NCI-H1930 (cell line): ENCODE measurements at places on chromosomes 11 and 22.

GRCh38 chr11:119910051-119910450 lies 181.1 kb upstream of the NECTIN1 start:
- no peak for DNase-seq

DNA sequence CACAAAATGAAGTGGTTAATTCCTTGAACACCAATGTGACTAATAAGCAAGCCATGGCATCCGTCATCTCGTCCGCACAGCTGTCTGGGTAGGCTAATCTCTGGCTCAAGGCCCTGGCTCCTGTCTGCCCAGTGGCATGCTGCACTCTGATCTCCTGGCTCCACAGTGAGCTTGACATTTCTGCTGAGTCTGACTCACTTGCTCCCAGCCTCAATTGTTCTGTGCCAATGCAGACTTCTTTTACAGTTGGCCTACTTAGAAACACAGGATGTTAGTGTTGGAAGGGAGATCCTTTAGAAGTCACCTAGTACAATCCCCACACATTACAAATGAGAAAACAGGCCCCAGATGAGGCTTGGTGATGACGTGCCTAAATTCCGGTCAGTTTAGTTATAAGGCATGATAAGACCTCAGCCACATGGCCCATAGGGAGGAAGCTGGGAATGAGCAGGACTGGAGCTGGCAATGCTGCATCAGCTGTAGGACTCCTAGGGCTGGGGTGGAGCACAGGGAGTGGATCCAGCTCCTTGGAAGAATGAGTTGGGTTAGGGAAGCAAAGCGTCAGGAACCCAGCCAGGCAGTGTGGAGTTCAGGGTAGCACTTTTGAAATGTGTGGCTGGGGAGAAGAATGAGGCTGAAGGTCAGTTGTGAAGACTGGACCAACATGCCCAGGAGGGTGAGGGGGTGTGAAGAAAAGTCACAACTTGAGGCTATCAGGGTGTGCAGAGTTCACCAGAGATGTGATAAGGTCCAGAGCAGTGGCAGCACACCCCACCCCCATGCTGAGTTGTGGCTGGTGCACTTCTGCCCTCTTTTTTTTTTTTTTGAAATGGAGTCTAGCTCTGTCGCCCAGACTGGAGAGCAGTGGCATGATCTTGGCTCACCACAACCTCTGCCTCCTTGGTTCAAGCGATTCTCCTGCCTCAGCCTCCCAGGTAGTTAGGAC lies 70.2 kb upstream of the EED start:
- DNase-seq = no peak

DNA sequence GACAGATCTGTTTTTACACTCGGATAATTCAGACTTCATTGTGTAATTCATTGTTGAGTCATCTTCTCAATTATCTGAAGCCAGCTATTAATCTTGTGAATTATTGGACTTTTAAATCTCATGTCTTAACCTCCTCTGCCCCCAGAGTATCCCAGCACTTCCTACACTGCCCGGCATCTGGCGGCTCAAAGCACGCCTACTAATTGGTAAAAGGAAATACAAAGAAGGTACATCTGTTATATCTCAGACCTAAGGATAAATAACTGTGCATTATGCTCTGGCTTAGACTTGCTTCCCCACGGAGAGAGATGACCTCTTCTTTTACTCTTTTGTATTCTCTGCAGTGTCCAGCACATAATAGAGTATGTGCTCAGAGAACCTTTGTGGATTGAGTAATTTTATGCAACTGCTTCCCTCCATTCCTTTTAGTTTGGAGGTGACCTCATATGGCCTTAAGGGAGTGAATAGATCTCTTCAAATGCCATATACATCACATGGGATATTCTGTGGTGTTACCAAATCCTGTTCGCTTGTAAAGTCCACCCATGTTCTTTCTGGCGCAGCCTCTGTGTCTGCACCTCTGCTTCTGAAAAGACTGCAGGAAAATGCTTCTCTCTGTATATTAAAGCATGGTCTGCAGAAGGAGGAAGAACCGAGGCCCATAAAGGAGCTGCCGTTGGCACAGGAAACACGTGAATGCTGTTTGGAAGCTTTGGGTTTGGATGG lies 125.6 kb upstream of the SORL1-AS1 start:
- DNase-seq = no peak

DNA sequence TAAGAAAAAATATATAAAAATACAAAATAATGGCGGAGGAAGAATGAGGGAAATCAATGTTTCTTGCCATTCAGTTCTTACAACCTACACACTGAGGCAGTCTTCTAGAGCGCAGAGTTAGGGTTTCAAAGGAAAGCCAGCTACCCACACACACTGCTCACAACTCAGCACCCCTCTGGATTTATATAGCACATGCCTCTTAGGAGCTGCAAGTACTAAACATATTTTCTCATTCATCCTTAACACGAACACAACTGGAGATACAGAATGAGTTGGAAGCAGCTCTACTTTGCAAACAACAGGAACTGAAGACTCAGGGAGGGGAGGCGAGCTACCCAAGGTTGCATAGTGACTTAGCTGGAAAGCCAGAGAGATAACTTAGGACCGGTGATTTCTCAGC lies 293.8 kb downstream of the CTTN start:
- DNase-seq = no peak

- no peak for DNase-seq
Measured at GRCh38 chr11:45150943-45151342, 4.5 kb downstream of the PRDM11 start.

DNA sequence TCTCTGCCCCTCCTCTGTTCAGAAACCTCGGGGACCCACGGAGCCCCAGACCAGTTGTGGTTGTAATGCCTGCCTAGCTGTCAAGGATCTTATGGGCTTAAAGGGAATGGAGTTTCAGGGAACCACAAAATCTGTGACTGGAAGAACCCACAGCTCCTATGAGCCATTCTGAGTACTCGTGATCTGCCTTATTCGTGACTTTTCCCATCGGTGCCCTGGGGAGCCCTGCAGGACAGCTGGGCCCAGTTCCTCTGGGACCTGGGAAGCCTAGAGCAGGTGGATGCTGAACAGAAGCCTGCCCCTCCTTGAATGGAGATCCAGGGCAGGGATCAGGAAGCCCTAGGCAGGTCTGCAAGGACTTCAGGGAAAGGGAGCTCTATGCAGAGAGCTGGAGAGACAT lies 42.1 kb upstream of the TTC12 start:
- DNase-seq = no peak

DNA sequence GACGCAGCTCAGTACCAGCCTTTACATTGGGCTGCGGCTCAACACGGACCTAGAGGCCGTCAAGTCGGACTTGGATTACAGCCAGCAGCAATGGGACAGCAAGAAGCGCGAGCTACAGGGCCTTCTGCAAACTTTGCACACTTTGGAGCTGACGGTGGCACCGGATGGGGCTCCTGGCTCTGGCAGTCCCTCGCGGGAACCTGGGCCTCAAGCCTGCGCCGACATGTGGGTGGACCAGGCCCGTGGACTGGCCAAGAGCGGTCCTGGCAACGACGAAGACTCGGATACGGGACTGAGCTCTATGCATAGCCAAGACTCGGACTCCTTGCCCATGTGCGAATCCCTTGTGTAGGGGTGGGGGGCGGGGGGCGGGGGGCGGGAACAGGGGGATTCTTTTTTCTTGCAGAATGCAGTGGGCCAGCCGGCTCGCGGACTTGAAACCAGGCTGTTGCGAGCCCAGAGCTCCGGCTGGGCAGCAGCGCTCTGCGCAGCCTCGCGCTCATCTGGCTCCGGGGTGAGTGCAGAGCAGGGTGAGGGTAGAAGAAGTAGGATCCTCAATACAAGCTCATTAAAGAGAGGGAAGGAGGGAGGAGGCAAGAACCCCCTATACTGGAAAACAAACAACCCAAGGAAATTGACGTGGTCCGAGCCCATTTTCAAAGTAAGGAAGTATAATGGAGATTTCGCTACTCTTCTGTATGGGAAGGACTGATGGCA lies 1.8 kb downstream of the RASSF10 start:
- no peak for DNase-seq

GRCh38 chr11:85602526-85603213 lies 24.5 kb downstream of the DLG2 start:
- no peak for DNase-seq

DNA sequence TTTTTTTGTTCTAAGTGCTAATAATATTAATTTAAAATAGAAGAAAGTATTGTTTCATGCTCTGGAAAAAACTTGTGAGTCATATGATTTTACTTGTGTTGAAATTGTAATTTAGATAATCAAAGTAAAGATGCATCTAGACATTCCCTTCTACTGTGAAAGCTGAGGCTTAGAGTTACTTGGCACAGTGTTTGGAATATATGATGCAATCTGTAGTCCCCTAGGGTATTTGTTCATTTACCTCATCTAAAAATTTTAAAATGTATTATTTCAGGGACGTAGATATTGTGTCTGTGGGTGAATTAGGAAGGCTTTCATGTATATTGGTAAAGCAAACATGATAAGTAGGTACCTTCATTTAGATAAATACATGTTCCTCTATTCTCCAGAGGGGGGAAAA lies 793.5 kb upstream of the CNTN5 start:
- no peak for DNase-seq
